Foreskin fibroblast (primary cell): ENCODE measurements at places on chromosomes 12 and 14.

DNA sequence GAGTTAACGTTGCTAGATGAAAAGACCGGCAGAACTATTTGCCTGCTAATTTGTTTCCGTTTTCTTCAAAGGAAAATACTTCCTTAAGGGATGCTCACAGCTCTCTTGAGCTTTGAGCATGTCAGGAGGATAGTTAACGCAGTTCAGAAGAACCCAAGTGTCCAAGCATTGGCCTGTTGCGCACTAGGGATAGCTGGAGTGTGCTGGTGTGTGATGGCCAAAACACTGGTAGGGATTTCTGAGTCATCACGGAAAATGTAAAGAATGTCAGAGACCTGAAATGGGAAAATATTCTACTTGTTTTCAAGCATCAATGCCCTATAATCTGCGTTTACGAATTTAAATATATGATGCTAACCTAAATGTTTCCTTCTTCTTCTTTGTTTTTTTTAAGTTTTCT is 97.8 kb downstream of the VRK1 start:
- no peak for DNase-seq

DNA sequence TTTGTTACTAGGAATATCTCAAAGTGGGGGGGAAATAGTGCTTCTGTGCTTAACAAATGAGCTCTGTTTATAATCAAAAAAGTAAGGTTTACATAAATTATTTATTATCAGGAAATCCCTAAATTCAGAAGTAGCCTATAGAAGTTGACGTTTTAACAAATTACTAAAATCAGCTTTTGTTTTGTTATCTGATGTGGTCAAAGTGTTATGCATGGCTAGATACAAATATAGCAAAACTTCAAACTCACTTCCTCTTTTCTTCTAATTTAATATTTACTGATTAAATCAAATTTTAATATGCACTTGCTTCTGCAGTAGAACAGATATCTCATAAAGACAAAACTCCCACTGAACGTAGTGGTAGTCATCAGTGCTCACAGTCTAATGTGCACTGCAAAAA is 47.5 kb downstream of the GARIN6 start:
- no peak for DNase-seq

- no peak for DNase-seq
Measured at GRCh38 chr12:26978801-26979200, 35.4 kb downstream of the TM7SF3 start.

DNA sequence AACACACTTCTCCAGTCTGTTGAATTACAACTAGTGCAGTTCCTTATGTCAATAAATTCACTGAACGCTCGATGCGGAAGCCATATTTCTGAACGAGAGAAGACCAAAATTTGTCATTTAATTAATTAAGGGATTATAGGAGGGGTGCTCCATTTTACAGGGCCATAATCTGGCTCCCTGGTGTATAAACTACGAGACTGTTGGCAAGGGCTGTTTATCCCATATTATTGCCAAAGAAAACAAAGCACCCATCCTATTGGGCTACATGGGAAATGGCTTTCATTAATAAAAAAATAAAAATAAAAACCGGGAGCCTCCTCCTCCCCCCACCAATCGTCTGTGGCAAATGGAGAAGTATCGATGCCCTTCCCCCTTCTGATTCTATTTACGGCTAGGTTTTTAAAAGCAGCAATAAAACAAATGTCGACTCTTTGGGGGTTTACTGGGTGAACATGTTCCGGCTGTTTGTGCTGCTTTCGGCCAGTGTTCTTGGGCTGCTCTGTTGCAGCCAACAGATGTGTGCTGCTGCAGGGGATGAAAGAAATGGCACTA is 24.8 kb downstream of the ATF7 start:
- no peak for DNase-seq

GRCh38 chr12:53963434-53964314 is 9.0 kb downstream of the HOXC12 start:
- peak; percentile 24 for DNase-seq

- no peak for DNase-seq
Measured at GRCh38 chr12:121718653-121719239, 6.2 kb downstream of the TMEM120B start.

GRCh38 chr12:9319044-9319841 is 111.0 kb upstream of the PZP start:
- peak; percentile 20 for DNase-seq

DNA sequence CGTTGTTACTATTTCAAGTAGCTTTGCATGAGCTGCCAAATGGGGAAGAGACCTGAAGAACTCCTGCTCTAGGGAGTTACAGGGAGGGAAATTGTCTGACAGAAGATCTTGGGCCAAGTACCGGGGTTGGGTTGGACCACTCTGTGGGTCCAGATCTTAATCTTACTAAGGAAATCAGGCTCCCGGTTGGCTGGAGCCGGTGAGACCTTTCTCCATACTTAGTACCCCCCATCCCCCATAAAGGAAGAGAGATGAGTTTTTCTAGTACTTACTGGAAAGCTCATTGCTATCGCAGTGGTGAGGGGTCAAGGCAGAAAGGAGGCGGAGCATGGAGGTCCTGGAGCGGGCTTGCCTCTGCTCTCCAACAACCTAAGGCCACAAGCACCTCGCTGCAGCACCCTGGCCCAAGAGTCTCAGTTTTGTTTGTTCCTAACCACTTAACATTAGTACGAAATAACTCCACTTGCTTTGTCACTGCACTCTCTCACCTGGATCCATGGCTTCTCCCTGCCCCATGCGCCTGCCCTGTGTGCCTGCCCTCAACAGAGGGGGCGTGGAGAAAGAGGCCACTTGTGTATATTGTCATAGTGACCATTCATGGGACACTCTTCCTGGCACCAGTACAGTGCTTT is 6.8 kb upstream of the UNC119B start:
- DNase-seq: no peak

- no peak for DNase-seq
Measured at GRCh38 chr12:93676408-93677194, 574 bp upstream of the CRADD start.

DNA sequence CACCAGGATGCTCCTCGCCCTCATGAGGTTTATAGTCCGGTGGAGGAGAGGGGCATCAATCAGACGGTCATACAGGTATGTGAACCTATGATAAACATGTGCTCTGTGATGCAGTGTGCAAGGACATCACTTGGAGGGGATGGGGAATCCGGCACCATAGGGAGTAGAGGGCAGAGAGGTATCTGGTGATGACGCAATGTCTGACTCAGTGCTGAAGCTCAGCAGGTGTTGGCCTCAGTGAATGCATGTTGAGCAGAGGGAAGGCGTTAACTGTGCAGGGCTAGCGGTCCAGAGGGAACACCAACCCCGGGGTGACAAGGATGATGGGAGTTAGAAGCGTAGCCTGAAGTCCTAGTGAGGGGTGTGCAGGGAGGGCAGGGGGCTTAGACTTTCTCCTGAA is 200.9 kb downstream of the TMEM132C start:
- DNase-seq: no peak

DNA sequence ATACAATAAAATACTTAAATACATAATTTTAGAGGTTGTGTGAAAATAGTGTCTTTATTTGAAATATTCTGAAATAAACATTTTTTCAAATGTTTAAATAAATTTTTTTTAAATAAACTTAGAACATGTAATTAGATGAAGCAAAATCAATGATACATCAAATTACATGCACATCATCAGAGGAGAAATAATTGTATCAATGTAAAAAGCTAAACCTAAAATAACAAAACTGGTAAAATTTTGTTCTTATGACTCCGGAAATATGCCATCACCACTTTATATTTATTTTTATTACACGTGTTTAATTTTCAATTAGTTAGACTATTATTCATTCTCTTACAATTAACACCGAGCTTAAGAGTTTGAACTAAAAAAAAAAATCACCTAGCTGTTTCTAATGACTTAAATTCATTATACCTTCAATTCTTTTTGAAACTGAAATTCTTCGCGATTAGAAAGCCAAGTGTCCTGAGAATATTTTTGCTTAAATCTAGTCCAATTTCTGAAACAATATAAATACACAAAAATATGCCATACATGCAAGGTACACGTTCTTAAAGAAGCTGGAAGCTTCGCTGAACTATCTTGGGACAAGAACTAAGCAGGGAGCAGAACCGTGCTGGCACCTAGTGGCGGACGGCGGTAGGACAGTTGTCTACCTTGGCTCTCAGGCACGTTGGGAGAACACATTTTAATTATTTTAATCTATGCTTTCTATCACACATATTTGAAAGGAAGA is 230.5 kb downstream of the SLC25A21 start:
- peak; percentile 42 for DNase-seq

GRCh38 chr12:57764662-57765002 is 2.2 kb downstream of the CYP27B1 start:
- DNase-seq: no peak

DNA sequence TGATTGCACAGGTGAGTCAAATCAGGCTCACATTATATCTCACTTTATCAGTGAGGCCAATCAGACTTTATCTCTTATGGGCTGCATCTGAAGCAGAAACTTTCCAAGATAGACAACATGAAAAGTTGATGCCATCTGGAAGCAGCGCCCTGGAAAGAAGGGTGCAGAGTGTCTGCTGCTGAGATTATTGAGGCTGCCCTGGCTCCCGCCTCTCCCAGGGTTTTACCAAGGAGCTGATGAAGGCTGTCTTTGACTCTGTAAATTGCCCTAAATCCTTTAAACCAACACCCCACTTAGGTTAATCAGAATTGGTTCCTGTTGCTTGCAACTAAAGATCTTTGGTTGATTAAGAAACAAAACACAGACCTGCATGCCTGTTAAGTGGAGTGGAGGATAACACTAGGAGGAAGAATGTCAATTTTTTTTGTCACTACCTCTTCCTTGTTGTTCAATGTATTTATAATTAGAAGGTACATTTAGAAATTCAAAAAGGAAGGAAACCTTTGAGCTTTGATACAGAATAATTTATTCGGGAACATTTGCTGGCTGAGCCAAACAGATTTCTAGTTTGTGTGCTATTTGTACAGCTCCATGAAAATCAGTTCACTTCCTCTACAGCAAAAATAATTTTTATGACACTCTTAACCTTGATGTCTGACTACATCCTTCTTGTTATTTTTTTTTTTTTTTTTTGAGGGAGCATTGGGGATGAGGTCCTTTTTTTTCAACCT is 104.1 kb downstream of the VEZT start:
- DNase-seq: no peak

DNA sequence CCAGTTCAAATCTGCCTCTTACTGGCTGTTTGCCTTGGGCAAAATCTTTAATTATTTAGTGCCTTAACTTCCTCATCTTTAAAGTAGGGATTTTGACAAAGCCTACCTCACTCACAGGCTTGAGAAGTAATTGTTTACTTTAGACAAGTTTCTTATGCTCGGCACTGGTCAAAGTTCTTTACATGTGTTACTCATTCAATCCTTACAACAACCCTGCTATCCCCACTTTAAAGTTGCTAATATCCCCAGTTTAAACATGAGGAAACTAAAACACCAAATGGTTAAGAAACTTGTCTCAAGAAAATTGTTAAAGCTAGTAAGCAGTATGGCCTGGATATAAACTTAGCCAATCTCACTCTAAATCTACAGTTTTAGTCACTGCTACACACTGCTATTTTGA is 204.0 kb upstream of the AVPR1A start:
- no peak for DNase-seq
